ENCODE measurements at places on chromosomes 1 and 21. TPM values are rescaled to one million over a fixed set of nuclear protein-coding genes. Genes with fewer than 3 reads are reported as not detected.
A peak's percentile ranks its signal among the peaks of the same experiment; 100 is the strongest.

The MROH9 gene
- not detected for total RNA-seq

DNA sequence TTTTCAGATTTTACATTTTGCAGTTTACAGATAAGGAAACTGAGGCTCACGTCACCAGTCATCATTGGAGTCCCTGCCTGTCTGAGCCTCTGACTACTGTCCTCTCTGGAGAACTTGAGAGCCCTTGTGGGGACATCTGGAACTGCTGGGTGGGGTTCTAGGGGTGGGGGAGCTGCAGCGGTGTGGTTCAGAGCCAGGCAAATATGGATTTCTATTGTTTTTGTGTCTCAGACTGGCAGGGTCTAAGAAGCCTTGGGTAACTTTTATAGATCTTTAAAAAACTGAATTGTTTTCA, 46.9 kb downstream of the IER5 start:
- no peak for DNase-seq

DNA sequence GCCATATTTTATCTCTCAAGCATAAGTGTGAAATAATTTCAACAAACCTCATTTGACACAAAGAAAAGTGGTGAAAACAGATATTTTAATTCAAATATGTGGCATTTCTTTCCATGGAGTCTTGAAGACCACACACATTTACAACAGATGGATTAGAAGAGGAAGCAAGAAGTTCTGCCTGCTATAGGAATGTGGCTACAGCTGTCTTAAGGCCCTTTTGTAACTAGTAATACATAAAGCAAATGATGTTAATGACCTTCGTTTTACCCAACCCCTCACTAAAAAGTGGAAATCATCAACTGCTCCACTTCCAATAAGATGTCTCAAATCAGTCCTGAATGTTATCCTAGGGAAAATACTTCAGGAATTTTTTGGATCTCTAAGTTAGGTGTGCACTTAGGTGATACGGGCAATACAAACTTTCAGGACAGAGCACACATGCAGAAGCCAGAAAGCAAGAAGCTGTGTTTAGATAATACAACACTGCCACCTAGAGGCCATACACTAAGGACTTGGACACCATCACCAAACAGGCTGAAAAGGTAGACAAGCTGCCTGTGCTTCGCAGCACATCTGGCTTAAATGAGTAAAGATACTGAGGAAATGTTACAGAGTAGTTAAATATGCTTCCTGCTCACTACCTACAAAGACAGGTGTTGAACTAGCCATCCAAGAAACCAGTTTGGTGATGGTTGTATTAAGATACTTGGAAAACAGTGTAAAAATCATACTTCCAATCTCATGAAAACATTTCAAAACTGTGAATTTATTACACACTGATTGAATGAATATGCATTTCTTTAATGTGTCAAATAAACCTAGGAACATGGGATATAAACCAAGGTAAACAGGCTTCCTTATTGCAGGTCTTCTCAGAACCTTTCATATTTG, 24.4 kb downstream of the RRAGC start:
- no peak for DNase-seq

The CHAF1B gene
- total RNA-seq, result 2.4 TPM

The RGSL1 gene
- not detected for total RNA-seq

DNA sequence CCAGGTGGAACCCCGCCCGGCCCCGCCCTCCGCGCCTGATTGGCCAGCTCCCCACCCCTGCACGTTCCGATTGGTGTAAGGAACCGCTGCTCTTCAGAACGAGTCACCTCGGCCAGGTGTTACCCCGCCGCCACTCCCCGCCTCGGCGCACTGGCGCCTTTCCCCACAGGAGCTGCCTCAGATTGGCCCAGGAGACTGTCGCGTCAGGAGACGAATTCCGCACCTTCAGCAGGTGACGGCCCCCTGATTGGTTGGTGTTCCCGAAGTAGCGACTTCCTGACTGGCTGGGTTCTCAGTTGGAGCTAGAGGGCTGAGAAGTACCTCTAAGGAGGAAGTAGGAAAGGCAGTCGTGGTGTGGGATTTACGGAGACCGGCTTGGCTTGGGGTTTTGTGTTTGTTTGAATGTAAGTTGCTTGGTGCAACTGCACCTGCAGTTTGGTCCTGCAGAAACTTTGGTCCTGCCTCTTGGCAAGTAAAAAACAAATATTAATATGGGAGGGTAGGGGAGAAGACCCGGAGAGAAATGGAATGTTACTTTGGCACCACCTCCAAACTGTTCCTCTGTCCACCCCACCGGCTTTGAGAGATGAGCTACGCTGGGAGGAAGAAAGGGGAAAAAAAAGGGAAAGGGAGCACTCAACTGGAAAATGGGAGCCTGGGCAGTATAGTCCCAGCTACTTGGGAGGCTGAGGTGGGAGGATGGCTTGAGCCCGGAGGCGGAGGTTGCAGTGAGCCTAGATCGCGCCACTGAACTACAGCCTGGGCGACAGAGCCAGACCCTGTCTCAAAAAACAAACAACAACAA, 415 bp upstream of the F11R start:
- DNase-seq, result peak; percentile 32

GRCh38 chr21:34770576-34770975, 101.8 kb downstream of the CLIC6 start:
- no peak for DNase-seq

GRCh38 chr1:204171751-204172178, 5.6 kb upstream of the REN start:
- no peak for DNase-seq

GRCh38 chr1:167227934-167228378, 7.3 kb downstream of the POU2F1 start:
- DNase-seq, result no peak

The IGSF21 gene
- 0.26 TPM for total RNA-seq
